ENCODE measurements at places on chromosomes 2 and 18.

DNA sequence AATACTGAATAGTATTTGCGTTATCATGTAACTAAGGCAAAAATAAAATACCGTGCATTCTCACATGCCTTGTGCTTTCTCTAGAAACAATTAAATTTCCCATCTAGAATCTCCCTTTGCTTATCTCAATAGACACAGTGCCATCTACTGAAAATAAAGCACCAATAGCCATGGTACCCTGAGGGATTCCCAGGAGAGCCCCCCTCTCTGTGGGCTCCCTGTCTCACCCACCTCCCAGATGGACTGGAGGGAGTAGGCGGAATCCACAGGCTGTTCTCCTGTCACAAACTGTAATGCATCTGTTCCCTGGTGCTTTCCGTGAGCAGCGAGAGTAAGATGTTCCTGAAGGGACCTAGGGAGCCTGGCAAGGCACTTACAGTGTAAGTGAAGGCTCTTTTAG lies 112.4 kb upstream of the UPP2 start:
- DNase-seq, result no peak

GRCh38 chr2:84137034-84137433 lies 322.0 kb downstream of the SUCLG1 start:
- no peak for DNase-seq

DNA sequence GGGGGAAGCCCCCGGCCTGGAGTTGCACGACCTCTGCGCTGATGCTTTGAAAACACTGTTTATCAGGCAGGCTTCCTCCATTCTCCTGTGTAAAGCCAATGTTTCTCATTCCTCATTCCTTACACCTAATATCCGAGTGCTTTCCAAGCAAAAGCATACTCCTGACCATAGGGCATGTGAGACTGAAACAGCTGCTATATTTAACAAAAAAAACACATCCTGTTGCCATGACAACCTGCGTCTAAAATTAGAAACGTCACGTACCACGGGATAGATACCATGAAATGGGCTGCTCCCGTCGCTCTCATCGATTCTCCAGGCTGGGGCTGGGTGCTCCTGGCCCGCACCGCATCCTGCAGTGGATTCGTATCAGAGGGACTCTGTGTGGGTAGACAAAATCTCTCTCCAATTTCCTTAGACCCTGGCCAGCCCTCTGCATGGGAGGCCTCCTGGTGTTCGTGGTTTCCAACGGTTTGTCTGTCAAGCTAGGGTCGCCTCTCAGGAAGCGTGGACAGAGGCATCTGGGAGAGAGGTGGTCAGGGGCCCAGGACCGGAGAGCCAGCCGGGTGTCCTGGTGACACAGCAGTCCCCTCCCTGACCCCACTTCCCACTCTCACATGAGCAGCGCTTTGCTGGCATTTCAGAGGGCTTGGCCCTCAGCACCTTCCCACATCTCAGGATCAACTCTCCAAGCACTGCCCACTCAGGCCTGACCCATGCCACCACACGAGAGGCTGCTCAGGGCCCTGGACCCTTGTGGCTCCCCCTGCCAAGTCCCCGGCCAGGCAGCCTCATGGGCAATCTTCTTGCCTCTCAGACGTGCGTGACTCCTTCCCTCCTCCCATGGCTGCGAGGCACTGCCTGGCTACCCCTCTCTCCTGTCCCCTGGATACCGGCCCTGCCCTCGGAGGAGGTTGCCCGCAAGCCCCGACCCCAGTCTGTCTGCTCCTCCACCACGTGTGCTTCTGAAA lies 268.1 kb downstream of the NDUFA10 start:
- no peak for DNase-seq

GRCh38 chr18:3791238-3791637 lies 341.3 kb downstream of the TGIF1 start:
- DNase-seq, result no peak

- DNase-seq, result no peak
Observed at GRCh38 chr18:31176531-31176930, 13.9 kb upstream of the DSC1 start.

- DNase-seq, result peak; percentile 6
Observed at GRCh38 chr18:37270038-37270665, 295.4 kb downstream of the CELF4 start.

- no peak for DNase-seq
Observed at GRCh38 chr2:3290655-3291054, 87.0 kb downstream of the EIPR1 start.

DNA sequence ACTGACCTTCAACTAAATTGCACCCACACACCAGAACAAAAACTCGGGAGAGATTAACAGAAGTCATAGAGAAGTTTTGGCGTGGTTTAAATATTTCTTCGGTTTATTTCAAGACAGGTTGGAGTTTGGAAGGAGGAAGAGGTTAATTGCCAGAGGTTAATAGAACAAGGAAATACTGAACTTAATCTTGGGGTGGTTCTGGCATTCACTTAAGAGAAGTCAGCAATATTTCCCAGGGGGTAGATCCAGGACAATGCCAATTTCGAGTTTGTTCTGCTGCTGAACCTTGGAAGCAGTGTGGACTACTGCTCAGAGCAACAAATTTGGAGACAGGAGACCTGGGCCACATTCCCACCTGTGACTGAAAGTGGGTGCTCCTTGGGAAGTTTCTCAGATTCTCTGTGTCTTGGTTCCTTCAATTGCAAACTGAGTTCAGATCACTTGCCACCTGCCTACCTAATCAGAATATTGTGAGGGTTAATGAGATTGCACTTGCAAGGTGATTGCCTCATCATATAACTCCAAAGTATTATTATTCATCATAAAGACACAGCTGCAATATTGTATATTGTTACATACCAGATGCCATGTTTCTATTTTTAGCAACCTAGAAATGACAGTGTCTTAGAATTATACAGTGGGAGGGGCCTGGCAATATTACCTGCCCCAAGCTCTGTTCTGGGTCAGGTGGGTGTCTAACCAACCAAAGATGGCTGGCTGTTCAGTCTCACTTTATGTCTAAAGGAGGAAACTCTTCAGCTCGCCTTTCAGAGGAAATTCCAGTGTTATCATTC lies 217.4 kb downstream of the CDCA7 start:
- DNase-seq, result no peak
